ENCODE measurements at places on chromosomes 12 and 14. TPM values are rescaled to one million over a fixed set of nuclear protein-coding genes. Genes with fewer than 3 reads are reported as not detected.
A peak's percentile ranks its signal among the peaks of the same experiment; 100 is the strongest.

Gene RFX4
- total RNA-seq: not detected

DNA sequence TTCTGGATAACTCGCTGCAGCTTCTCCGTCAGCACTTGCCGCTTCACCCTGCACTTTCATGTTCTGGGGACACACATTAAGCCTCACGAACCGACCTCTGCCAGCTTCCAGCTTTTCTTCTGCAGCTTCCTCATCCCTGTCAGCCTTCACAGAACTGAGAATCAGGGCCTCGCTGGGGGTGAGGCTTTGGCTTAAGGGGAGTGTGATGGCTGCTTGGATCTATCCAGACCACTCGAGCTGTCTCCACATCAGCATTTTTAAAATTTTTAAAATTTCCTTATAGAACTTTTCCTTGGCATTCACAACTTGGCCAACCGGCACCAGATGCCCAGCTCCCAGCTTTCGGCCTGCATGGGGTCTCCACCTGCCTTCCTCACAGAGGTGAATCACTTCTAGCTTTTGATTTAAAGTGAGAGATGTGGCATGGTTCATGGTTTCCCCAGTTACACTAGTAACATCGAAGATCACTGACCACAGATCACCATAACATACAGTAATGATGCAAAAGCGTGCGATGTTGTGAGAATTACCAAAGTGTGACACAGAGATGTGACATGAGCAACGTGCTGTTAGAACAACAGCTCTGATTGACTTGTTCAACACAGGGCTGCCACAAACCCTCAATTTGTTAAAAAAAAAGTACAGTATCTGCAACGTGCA, 139.1 kb upstream of the C14orf180 start:
- DNase-seq: peak; percentile 2

- no peak for DNase-seq
Measured at GRCh38 chr12:94481734-94482133, 22.1 kb upstream of the CEP83 start.

Gene CLEC2D
- 16.1 TPM for total RNA-seq

Gene PMCH
- not detected for total RNA-seq

DNA sequence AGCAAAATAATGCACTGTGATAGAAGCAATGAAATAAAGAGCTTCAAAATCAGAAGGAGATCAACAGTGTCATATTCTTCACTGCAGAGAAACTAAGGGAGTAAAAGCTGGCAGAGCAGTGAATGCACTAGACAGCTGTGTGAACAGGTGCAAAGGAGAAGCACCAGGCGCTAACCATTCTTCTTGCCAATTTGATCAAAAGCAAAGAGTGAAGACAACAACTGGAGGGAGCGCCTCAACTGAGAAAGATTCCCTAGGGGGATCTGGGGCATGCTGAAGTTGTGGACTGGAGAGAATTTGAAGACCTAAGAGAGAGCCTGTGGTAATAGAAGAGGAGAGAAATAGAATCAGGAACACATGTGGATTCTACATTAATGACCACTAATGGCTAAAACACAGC, 50.4 kb upstream of the OVCH1 start:
- no peak for DNase-seq

GRCh38 chr12:90260136-90260535, 551.5 kb upstream of the ATP2B1 start:
- DNase-seq: no peak

GRCh38 chr12:45732936-45733335, 3.4 kb downstream of the ARID2 start:
- DNase-seq: no peak

GRCh38 chr14:80537626-80538025, 326.3 kb upstream of the DIO2 start:
- no peak for DNase-seq

Gene ISM2
- not detected for total RNA-seq

Gene KLHDC1
- 8.6 TPM for total RNA-seq

DNA sequence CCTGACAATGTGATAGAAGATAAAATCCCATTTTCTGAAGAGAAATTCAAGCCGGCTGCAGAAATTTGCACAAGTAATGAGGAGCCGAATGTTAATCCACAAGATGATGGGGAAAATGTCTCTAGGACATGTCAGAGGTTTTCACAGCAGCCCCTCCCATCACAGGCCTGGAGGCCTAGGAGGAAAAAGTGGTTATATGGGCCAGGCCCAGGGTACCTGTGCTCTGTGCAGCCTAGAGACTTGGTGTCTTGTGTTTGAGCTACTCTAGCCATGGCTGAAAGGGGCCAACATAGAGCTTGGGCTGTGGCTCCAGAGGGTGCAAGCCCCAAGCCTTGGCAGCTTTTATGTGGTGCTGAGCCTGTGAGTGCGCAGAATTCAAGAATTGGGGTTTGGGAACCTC, 7.4 kb downstream of the LACRT start:
- DNase-seq: no peak

GRCh38 chr12:128012110-128012509, 254.9 kb upstream of the TMEM132C start:
- DNase-seq: no peak

Gene KCNK10
- total RNA-seq: not detected

DNA sequence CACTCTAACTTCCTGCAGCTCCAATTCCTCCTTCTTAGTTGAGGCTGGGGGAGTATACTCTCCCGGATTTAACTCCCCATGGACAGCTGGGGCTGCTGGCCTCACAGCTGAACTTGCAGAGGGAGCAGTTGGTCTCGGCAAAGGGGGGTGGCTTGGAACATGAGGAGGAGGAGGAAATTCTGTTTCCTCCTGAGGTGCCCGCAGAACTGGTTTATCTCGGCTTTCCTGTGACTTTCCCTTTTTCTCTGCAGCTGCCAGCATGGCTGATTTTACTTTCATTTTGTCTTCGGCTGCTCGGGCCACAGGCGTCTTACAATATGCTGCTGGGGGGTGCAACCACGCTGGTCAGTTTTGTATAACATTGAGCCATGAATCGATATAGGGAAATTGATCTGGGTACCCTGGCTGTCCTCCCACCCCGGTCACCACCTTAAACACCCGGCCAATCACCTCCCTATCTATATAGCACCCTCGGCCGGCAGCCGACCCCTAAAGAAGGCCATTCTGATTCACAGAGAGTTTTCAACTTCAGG, 1317.6 kb downstream of the TMEM121 start:
- peak; percentile 65 for DNase-seq

Gene ADAMTS20
- total RNA-seq: not detected

GRCh38 chr12:57522011-57522886, at the start of gene MBD6:
TSS of gene MBD6 (plus strand) at chr12:57522824. CDS start at chr12:57524304, 1,480 bp downstream.
- DNase-seq: peak; percentile 97

Gene ACVRL1
- 9.4 TPM for total RNA-seq

Gene RNASE7
- total RNA-seq: not detected

DNA sequence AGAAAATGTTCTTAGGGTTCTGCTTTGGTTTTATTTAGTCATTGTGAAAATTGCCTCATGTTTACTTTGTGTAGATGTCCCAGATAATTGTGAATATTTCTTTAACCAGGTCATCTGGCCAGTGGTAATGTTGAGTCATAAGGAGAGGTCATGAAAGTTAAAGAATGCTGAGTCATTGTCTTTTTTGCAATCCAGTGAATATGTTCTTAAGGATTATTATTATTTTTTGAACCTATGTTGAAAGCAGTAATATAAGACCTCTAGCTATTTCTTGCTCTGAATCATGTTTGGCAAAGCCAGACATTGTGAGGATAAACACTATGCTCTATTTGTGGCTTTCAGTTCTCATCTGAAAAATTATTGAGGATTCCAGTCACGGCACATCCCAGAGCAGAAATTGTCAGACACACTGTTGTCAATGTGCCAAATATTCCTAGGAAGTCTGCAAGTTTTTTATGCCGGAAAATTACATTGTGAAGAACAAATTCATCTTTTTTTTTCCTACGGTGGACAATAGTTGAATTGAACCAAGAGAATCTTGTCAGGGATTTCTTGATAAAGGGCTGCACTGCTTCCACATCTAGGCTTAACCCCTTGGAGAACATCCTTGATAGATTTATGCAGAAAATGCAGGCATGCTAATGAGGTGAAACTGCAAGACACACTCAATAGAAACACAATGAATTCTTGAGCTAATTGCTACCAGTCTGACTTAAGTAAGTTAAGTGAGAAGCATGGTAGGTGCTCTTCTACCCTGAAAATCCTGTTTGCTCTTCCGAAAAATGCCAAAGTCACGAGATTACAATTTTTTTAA, 369.6 kb downstream of the ATP23 start:
- no peak for DNase-seq

DNA sequence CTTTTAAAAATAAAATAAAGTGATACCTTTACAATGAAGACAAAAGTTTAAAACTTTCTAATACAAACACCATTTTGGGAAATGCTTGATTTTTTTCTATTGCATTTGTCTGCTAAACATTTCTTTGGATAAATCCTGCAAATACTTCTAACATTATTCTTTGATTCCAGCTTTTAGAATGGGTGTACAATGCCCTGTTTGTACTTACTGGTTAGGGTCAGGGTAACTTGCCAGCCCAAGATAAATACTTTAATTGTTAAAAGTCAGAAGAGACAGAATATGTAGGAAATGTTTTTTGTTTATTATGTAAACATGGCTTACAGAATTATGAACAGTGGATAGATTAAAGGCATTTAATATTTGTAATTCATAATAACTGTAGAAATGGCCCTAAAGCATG, 60.5 kb downstream of the WASHC4 start:
- no peak for DNase-seq

DNA sequence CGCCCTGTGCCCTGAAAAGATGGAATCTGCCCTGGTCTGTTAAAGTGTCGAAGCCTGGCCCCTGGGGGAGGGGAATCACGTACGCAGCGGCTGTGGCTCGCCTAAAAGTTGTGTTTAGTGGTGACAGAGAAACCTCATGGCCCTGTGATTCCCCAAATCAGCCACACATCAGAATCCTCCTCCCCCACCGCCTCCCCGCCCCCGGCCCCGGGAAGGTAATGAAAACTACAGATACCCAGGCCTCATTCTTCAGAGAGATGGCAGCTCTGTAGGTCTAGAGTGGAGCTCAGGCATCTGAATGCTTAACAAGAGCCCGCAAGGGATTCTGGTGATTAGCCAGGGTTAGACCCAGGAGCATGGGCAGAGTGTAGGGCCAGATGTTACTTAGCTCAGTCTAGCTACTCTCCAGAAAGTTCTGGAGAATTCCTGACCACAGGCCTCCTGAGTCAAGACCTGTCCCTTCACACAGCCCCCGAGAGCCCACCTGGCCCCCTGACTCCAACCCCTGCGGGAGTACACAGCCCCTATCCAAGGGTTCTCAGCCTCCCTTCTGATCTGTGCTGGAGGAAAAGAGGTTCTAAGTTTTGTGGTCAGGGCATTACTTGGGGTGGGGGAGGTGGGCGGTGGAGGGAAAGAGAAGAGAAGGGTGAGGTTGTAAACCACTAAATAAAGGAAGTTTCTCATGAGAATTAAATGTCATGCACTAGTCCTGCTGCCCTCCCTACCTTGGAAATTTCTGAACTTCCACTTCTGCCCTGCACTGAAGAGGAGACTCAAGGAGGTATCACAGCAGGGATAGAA, 114.8 kb downstream of the PLXNC1 start:
- DNase-seq: peak; percentile 48

GRCh38 chr12:6605421-6606330, 1.5 kb downstream of the CHD4 start:
- peak; percentile 37 for DNase-seq

- DNase-seq: no peak
Measured at GRCh38 chr12:79324571-79324970, 366.2 kb downstream of the PAWR start.

Gene LRIG3
- total RNA-seq: 42.1 TPM

DNA sequence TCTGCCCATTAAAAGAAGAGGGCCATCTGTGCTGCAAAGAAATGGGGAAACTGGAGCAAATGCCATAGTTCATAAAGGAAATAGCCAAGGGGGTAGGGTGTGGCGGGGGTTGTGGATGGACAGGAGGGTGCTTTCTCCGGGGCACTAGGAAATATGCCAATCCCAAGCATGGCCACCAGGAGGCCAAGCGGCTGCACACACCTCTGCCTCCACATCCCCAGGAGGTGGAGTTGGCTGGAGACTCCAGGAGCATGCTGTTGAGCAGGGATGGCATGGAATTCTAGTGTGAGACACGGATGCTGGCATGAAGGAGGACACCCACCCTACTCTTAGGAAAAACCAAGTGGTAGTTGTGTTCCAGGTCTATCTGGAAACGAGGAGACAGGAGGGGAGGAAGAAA, 25.2 kb downstream of the NID2 start:
- peak; percentile 50 for DNase-seq

- DNase-seq: no peak
Measured at GRCh38 chr12:49100380-49100779, 5.8 kb upstream of the DHH start.

Gene SELPLG
- total RNA-seq: 3.6 TPM

GRCh38 chr14:68784978-68785533, 7.8 kb downstream of the ZFP36L1 start:
- DNase-seq: no peak

- DNase-seq: no peak
Measured at GRCh38 chr12:52821071-52821730, 7.3 kb upstream of the KRT4 start.

Gene IKBIP
- 12.4 TPM for total RNA-seq

Gene OR11G2
- not detected for total RNA-seq

DNA sequence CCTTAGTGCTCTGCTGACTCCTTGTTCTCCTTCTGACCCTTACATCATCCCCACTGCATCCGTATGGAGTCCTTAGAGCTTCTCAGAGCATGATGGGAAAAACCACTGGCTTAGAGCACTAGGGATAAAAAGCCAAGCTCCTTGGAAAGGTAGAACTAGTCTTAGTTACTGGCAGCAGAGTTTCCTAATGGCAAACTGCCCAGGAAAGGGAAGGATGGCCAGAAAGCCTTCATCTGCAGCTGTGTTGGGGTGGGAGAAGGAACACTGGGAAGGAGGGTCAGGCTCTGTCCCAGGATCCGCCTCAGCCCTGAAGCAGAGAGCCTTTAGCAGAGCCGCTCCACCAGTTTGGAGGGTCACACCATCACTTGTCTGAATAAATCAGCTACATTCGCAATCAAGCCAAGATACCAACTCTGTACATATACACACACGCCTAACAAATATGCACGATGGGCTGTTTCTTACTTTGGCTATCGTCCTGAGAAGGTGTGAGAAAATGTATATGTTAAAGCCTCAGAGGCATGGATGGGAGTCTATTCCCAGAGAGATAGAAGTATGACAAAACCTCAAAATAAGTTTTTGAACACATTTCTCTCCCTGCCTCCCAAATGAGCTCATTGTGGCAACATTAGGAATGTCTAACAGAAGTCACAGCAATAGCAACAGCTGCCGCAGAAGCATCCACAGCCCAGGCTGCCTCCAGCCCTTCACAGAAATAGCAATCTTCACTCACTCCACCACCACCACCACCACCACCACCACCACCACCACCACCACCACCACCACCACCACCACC, 18.6 kb upstream of the GALNT8 start:
- peak; percentile 19 for DNase-seq
